ENCODE measurements at places on chromosomes 7 and 10.

GRCh38 chr7:95157381-95157780 is 167.0 kb downstream of the PON1 start:
- no peak for DNase-seq

GRCh38 chr7:158322616-158323530 is 264.8 kb downstream of the PTPRN2 start:
- DNase-seq = no peak

- DNase-seq = no peak
Measured at GRCh38 chr7:17299483-17299991, 1.1 kb downstream of the AHR start.

DNA sequence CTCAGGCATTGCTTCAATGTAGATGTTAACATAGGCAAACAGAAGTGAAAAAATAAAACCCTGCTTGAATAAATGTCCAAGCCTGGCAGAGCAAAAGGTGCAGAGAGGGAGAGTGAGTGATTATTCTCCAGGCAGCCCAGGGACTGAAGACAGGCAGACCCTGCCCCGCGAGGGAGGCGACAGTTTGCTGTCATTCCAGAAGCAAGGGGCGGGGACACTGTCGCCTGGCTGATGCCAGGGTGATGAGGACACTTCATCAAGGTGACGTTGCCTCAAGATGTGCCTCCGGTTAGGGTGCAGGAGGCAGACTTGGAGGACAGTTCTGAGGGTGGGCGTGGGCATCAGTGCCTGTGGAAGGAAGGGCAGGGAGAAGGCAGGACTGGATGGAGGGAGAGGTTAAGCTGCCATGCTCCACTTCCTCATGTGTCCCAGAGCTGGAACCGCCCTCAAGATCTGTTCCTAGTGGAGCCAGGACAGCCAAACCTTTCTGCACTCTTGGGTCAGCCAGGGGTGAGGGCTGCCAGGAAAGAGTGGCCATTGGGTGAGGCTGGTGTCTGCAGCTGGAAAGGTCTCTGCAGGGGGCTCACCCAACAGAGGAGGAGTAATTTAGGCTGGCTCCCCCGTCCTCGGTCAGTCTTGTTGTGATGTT is 560.5 kb upstream of the MKI67 start:
- no peak for DNase-seq

DNA sequence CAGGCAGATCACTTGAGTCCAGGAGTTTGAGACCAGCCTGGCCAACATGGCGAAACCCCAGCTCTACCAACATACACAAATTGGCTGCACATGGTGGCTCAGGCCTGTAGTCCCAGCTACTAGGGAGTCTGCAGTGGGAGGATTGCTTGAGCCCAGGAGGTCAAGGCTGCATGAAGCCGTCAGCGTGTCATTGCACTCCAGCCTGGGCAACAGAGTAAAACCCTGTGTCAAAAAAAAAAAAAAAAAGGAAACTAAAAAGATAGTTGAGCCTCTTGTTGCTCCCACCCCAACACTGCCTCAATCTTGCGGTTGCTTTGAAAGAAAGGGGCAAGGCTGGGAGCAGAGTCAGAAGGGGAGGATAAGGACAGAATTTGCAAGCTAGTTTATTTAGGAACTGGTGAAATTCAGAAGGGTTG is 69.9 kb downstream of the SYPL1 start:
- no peak for DNase-seq

- no peak for DNase-seq
Measured at GRCh38 chr10:44297963-44298362, 86.9 kb downstream of the CXCL12 start.
